ENCODE measurements at places on chromosomes 13 and 19.
A peak's percentile ranks its signal among the peaks of the same experiment; 100 is the strongest.

GRCh38 chr19:14318873-14319272, 62.4 kb upstream of the ADGRE5 start:
- no peak for DNase-seq

- no peak for DNase-seq
Measured at GRCh38 chr13:35723821-35724220, 247.3 kb upstream of the MAB21L1 start.

GRCh38 chr13:25447396-25447795, 75.6 kb downstream of the ATP8A2 start:
- DNase-seq: no peak

- DNase-seq: peak; percentile 64
Measured at GRCh38 chr19:3061182-3062161, 823 bp downstream of the TLE5 start.

GRCh38 chr13:113774177-113775107, 15.4 kb downstream of the TMEM255B start:
- DNase-seq: no peak

- DNase-seq: no peak
Measured at GRCh38 chr19:8163759-8164158, 14.4 kb upstream of the FBN3 start.

- DNase-seq: no peak
Measured at GRCh38 chr13:67519356-67519755, 289.2 kb upstream of the PCDH9 start.

GRCh38 chr13:103517768-103518102, 451.5 kb upstream of the SLC10A2 start:
- DNase-seq: no peak

Data from stimulated activated CD4-positive, alpha-beta T cell treated with anti-CD3 and anti-CD28 coated beads, Interleukin-15, amount 100 ng/mL, for 1 hour (primary cell).